Calu3 (cell line): ENCODE measurements at places on chromosomes 1 and 21.

DNA sequence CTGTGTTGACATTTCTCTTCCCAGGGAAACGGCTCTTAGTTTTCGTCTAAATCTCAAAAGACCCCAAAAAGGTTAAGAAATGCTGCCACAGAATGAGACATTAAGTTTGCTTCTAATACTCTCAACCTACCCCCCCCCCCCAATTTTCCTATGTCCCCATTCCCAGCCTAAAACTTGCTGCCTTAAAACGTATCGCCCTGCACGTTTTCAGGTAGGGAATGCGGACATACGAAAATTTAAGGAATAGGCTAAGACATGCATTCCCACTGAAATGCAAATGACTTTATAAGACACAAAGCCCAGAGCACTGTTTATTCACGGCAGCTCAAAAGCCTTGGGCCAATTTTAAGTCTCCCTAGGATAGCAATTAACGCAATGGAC lies 45.4 kb downstream of the GFI1 start:
- no peak for DNase-seq

DNA sequence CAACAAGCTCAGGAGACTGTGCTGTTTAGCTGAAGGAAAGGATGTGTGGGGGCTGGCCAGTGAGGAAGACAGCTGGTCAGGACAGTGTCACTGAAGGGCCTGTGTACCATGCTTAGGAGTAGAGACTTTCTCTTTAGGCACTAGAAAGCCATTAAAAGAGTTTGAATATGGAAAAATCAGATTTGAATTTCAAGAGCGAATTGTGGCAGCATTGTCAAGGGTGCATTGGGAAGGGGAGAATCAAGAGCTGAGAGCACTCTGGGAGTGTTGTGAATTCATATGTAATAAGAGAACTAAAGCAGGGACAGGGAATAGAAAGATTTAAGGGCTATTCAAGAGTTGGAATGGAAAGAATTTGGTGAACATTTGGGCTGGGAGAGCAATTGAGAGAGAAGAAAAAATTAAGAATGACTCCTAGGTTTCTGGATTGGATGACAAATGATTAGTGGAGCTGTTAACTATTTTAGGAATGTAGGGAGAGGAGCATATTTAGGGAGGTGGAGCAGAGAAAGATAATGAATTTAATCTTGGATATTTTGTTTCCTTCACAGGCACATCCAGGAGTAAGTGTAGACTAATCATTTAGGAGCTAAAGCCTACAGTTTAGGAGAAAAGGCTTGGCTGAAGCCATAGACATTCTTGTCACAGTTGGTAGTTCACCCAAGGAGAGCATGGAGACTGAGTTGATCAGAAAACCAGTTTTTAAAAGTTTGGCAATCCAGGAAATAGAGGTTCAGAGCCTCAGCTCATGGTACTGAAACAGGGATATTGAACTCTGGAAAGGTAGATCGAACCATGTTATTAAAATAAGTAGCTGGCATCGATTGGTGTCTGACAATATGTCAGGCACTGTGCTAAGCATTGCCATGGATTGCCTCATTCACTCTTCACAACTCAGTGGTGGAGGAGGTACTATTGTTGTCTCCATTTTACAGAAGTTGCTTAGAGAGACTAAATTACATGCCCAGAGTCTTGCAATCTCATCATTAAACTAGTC lies 23.1 kb upstream of the TOR3A start:
- no peak for DNase-seq

GRCh38 chr1:6351480-6352137 lies 42.0 kb downstream of the ACOT7 start:
- DNase-seq = no peak

GRCh38 chr1:28197682-28198415 lies 21.4 kb upstream of the PTAFR start:
- no peak for DNase-seq

DNA sequence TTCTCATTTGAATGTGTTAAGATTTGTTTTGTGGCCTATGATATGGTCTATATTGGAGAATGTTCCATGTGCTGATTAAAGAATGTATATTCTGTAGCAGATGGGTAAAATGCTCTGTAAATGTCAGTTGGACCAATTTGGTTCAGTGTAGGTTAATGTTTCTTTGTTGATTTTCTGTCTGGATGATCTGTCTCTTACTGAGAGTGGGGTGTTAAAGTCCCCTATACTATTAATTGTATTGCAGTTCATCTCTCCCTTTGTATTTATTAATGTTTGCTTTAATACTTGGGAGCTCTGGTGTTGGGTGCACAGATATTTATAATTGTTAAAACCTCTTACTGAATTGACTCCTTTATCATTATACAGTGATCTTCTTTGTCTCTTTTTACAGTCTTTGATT lies 584.5 kb downstream of the NUF2 start:
- DNase-seq = no peak

- no peak for DNase-seq
Observed at GRCh38 chr1:18064534-18064933, 43.1 kb upstream of the IGSF21 start.

- peak; percentile 28 for DNase-seq
Observed at GRCh38 chr1:221053889-221054288, 174.6 kb downstream of the HLX start.

- DNase-seq = no peak
Observed at GRCh38 chr21:34221331-34222030, 142.3 kb upstream of the KCNE2 start.

DNA sequence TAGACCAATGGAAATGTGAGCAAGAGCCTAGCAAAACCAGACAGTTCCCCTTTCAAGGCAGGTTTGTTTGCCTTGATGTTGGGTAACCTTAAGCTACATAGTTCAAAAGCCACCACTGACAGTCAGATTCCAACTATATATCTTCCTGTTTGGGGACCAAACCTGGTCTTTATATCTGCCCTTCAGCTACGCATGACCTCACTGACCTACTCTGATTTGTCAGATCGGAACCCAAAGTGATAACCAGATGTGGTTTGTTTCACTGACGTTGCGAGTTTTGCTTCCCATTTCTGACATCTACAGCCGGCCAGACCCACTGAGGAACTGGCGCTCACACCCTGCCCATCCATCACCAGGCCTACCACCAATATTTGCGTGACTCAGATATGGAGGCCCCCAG lies 361.1 kb upstream of the CHRM3 start:
- DNase-seq = no peak

DNA sequence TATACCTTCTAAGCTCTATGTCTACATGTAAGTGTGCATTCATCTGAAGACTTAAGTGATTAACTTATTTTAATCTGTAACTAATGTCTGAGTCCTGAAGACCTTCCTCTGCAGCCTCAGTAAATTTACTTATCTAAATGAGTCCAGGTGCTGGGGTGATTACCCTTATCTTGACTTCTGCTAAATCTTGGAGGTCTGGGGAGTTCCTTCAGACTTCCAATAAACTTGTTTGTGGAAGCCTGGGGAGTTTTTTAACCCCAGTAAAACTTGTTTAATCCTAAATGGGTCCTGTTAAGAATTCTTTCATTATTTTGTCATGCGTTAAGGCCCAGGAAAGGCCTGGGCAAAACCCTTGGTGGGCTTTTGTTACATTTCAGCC lies 37.0 kb downstream of the RSPH1 start:
- DNase-seq = no peak

DNA sequence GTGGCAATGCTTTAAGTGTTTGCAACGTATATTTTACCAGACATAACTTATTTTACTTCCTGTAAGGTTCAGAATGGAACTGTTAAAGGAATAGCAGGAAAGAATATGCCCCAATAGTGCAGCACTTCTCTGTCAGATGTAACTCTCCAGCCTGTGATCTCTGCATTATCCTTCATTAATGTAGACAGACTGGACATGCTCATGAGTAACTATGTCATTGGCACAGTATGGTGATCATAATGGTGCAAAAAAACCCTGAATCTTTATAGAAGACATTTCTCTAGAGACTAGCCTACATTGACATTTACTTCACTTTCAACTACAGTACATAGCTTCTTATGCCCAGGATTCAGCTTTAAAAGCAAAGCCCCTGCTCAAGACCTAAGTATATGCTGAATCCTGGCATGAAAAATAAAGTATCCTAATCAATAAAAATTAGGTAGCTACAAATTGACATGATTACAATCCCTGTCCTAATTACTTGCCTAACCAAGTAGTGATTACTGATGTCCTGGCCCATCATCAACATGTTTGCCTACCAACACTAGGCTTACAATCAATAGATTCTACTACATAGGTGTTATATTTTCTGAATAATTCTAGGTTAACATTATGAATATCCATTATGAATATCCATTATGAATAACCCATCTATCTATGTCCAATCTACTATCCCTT lies 13.9 kb downstream of the COX20 start:
- no peak for DNase-seq

- no peak for DNase-seq
Observed at GRCh38 chr1:94183197-94183815, 54.1 kb downstream of the ARHGAP29 start.

DNA sequence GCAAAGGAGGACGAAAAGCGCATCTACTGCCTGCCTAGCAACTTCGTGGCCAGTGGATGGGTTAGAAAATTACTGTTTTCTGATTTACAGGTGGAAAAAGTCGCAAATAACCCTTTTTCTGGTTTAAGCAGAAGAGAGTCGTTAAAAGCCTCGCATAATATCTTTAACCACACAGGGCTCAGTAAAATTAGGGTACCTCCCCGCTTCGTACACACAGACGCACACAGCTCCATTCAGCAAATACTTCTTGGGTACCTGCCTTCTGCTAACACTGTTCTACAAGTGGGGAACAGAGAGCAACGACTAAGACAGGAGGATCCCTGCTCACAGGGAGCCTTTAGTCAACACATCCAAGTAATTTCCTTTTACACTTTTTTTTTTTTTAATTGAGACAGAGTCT lies 704 bp downstream of the ALG6 start:
- no peak for DNase-seq
